ENCODE measurements at places on chromosomes 7 and 10.

- no peak for DNase-seq
Observed at GRCh38 chr10:124065382-124066125, 27.8 kb downstream of the CHST15 start.

DNA sequence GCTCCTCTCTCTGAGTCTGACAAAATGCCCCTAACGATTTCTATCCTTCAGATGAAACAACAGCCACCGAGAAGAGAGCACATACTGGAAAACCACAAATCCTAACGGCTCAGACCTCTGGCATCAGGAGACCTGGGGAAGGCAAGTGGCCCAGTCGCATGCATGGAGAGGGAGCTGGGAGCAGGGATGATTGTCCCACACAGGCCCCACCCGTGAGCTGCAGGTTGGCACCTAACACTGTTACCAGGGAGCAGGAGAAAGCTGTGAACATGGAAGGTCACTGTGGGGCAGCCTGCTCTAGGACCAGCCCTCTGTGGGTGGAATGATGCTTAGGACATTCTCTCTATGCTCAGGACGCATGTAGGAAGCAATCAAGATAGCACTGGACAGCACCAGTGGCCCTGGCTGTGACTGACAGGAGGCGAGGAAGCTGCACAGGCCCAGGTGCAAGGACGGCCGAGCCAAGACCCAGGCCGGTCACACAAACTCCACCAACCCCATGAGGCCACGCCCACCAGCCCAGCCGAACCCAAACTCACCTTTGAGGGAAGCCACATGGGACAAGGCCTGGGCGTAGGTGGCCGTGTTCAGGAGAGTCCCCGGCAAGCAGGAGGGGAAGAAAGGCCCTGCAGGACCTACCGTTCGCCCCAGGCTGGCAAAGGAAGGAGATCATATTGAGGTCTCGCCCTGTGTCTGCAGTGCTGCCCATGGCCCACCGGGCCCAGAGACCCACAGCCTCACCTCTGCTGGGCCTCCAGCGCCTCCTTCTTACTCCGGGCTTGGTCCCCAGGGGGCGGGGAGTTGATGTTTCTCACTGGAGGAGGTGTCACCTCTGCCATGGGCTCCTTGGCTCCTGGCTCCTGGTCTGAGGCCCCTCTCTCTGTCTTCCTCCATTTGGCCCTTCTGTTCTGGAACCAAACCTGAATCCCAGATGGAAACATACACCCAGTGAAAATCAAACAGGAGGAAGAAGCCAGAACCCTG is 9.7 kb downstream of the DRGX start:
- no peak for DNase-seq

DNA sequence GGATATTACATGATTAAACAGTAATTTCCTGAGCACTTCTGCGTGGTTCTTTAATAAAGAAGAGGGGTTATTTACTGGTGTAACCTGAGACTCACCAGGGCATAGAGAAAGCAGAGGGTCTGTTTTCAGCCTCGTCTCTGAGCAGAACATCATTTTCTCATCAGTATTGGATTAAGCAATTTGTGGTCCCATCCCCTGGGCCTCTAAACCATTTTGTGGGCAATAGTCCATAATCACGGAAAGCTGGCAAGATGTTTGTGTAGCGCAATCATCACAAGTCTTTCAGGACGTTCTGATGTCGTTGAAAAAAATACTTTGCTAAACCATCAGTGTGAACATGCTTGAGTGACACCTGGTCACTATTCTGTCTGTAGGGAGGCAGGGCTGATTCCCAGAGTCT is 37.1 kb upstream of the SEC61G start:
- no peak for DNase-seq

- no peak for DNase-seq
Observed at GRCh38 chr10:131111471-131112080, 199.9 kb downstream of the TCERG1L start.

GRCh38 chr7:41247143-41247865 is 455.6 kb downstream of the INHBA start:
- no peak for DNase-seq

- DNase-seq: no peak
Observed at GRCh38 chr7:30553141-30553540, 41.5 kb upstream of the GARS1 start.

DNA sequence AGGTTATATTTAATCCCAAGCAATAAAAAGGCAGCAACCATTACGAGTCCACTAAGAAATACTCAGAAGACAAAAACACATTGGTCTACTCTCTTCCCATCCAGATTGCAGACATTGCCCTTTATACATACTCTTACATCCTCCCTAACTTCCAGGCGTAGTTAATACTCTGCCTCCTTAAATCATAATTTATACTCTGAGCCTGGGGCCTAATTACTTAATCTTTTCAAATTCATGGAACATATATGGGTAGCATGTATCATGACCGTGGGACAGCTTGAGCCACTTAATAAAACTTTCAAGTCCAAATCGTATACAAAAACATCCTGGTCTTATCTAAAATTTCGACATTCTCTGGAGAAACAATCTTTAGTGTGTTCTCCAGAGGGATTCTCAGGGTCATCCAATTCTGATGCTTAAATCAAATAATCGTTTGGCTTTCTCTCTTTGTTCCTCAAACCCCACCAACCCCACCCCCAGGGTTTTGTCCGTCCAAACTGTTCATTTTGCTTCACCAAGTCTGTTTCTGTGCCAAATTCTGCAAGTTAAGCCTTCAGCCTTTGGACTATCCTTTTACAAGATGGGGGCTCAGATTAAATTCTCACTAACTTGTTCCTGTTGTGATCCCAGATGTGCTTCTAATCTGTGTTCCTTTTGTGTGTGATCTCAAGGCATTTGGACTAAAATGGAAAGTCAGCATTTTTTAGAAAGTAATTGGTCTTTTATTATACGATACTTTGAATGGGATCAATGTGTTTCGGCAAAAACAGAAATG is 86.4 kb downstream of the ADAM12 start:
- DNase-seq: no peak

DNA sequence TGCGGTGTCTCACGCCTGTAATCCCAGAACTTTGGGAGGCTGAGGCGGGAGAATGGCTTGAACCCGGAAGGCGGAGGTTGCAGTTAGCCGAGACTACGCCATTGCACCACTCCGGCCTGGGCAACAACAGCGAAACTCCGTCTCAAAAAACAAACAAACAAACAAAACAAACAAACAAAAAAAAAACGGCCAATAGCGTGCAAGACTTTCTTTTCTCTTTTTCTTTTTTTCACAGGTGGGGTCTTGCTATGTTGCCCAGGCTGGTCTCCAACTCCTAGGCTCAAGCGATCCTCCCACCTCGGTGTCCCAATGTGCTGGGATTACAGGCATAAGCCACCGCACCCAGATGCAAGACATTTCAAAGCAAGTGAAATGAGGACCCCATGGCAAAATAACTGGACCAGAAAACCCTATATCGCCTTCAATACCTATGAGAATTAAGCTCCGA is 1.6 kb downstream of the PSAP start:
- no peak for DNase-seq

GRCh38 chr10:29546773-29547313 is 87.9 kb downstream of the SVIL start:
- no peak for DNase-seq
